Cerebellar nuclear complex (tissue), 1 donor: ENCODE measurements at places on chromosomes 7 and 10.

DNA sequence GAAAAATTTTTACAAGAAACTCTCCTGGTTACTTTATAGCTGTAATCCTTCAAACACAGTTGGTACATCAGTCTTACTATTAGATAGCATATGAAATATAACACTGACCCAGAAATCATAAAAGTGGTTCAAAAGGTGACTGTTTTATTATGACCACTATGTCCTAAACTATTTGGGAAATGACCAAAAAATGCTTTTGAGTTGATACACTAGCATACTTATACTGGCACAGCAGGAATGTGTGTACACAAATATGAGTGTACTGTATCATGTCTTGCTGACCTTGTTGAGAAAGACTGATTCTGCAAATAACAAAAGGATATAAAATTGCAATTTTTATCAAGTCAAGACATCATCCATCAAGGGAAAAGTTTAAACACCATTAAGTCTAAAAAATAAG, 24.3 kb downstream of the CSTF2T start:
- DNase-seq = no peak

DNA sequence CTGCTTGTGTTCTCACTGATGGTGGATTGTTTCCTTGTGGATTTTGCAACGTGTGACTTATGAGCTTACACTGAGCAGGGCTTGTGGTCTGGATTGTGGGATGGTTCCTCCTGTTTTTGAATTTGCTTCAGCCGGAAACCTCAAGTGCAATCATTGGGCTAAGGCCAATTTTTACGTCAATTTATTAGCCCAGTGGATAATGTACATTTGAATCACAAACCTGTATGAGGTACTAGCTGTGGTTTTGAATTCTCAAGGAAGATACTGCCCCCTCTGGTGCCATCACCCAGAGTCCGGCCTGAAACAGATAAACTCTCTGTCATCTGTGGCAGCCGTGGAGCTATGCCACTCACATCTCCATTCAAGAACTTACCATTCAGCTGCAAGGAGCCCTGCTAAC, 7.3 kb upstream of the ZNF777 start:
- DNase-seq = no peak

GRCh38 chr7:100401811-100402210, 26.7 kb downstream of the ZCWPW1 start:
- peak; percentile 79 for DNase-seq

GRCh38 chr10:28668363-28669226, 8.7 kb upstream of the BAMBI start:
- no peak for DNase-seq

DNA sequence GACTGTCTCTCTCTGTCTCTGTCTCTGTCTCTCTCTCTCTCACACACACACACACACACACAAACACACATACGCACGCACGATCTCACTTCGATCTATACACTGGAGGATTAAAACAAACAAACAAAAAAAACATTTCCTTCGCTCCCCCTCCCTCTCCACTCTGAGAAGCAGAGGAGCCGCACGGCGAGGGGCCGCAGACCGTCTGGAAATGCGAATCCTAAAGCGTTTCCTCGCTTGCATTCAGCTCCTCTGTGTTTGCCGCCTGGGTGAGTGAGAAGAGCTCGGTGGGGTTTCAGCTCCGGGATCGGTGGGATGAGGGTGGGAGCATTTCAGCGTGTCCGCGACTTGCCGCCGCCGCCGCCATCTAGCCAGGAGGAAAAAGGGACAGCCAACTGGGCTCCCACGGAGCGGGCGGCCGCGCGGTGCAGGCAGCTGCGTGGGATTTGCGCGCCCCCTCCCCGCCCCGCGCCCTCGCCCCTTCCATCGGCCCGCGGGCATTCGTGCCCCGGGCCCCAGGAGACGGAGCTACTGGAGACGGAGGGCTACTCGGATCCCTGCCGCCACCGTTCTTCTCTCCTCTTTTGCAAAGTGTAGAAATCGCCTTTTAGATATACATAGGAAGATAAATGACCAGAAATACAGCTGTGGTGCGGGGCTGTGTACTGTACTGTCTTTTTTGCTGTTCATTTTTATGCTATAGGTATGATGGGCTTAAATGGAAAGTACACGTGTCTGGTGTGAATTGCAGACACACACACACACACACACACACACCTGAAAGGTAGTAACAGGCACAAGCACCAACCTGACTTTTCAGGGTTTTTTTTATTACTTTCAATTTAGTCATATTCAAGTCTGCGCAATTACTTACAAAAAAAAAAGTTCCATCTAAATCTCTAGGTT, 581 bp downstream of the PTPRZ1 start:
- DNase-seq = no peak

GRCh38 chr7:34277016-34277802, 371.9 kb downstream of the BMPER start:
- DNase-seq = no peak

DNA sequence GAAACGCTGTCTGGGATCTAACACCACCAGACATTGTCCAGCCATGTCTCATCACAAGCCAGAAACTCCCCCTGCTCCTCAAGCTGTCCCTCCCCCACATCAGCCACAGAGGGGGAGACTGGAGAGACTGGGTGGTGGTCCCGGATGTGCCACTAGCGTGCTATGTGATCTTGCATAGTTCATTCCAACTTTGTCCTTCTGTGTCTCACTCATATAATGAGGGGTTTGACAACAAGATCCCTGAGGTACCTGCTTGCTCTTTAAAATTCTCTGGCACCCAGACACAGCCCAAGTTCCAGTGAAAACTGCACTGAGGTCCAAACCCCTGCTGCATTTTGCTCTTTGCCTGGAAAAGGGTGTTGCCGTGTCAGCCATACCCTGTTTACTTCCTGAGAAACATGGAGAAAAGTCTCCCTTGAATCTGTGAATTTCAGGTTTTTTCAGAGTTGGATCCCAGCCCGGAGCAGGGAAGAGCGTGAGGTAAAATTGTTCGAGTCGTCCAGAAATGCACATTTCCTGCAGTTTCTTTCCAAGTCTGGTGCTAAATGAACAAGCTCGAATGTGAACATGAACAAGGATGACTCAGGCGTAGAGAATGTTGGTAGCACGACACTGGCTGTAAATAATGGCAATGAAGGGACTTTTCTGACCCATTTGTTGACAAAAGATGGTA, 156.6 kb downstream of the CCDC3 start:
- DNase-seq = no peak

DNA sequence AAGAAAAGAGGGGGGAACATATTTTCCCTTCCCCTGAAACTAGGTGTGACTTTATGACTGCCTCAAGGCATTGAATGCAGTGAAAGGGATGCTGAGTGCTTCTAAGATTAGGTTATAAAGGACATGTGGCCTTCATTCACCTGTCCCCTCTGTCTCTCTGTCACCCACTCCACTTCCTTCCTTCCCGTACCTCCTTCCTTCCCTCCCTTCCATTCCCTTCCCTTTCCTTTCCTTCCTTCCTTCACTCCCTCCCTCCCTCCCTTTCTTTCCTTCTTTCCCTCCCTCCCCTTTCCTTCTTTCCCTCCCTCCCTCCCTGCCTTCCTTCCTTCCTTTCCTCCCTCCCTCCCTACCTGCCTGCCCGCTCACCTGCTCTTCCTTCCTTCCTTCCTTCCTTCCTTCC, 4.5 kb upstream of the ZKSCAN1 start:
- no peak for DNase-seq

DNA sequence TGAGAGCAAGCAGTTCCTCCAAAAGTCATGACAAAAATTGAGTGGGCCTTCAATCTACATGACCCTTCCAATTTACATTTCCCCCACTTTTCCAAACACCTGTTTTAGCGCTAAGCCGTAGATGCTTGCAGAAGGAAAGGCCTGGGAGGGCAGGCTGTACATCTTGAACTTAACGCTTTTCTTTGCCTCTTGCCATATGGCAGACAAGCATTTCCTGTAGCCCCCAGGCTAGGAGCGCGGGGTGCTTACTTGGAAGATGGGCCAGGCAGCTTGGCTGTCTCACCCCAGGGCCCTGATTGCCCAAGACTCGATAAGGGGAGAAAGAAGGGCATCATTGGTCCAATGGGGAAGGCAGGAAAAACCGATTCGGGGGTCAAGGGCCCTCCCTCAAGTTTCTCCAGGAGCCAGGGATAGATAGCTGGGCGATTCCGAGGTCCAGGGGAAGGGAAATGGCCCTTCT, 1.8 kb downstream of the HOXA10 start:
- DNase-seq = no peak

GRCh38 chr7:94277236-94277635, 117.5 kb upstream of the COL1A2 start:
- DNase-seq = no peak

DNA sequence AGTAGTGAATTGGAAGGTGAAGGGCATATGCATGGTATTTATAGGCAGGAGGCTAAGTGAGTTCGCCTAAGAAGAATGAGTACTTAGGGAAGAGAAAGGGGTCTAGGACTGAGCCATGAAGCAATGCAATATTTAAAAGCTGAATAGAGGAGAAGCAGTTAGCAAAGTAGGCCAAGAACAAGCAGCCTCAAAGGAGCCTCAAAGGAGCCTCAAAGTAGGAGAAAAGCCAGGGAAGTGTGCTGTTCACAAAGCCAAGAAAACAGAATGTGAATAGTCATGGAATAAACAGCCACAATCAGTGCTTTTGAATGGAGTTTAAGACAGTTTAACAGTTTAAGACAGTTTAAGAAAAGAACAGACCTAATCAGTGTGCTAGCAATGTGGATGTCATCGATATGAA, 762.0 kb downstream of the SORCS1 start:
- no peak for DNase-seq
